Esophagus squamous epithelium (tissue), 5 donors: ENCODE measurements at places on chromosomes 1 and 21.

DNA sequence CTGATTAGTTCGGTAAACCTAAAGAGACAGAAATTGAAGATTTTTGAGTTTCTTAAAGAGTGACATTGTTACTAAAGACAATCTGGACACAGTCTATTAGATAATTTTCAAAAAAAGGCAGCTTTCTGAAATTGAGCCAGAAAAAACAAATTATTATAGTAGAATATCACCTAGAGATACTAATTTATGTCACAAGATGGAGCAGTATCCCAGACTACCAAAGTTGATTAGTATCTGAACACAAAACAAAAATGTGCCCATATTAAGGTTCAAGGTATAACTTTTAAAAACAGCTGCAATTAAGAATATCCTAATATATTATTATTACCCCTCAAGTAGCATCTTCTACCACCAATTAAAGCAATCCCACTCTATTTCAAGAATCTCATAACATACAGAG, 40.5 kb upstream of the SYT2 start:
- DNase-seq: no peak

DNA sequence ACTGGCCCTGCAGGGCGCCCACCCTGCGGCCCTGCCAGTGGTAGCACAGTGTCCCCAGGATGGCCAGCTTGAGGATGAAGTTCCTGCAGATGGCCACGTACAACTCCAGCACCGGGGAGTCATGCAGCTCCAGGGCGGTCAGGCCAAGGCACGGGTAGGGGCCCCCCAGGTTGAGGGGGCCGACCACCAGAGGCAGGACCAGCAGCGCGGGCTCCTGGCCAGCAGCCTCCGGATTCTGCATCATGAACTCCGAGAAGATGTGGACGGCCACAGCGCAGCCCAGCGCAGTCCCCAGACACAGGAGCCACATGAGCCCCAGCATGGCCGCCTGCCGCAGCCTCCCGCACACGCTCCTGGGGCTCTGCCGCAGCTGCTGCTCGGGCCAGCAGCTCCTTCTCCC, 41.0 kb downstream of the ZNF691 start:
- no peak for DNase-seq

- no peak for DNase-seq
Observed at GRCh38 chr1:30474818-30475200, 248.6 kb downstream of the MATN1 start.

GRCh38 chr1:85607126-85607920, 26.8 kb downstream of the CCN1 start:
- DNase-seq: no peak

- no peak for DNase-seq
Observed at GRCh38 chr1:117635805-117636204, 30.0 kb downstream of the TENT5C start.

GRCh38 chr21:34589511-34590282, 25.2 kb downstream of the RCAN1 start:
- no peak for DNase-seq

GRCh38 chr1:10429868-10430215, 391 bp upstream of the CENPS start:
- DNase-seq: no peak

DNA sequence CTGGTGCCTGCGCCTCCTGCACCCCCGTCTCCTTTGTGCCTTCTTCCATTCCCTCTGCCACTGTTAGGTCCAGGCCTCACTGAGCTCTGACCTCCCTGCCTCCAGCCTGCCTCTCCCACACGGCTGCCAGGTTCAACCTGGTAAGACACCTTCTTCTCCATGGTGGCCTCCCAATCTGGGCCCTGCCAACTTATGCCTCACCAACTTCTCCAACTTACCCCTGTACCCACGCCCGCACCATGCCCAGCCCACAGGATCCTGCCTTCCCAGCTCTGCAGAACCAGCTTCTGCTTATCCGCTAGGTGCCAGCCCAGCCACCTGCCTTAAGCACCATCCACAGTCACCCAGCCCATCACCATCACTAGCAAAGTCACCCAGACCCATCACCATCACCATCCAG, 37.2 kb downstream of the PDE9A start:
- DNase-seq: no peak

DNA sequence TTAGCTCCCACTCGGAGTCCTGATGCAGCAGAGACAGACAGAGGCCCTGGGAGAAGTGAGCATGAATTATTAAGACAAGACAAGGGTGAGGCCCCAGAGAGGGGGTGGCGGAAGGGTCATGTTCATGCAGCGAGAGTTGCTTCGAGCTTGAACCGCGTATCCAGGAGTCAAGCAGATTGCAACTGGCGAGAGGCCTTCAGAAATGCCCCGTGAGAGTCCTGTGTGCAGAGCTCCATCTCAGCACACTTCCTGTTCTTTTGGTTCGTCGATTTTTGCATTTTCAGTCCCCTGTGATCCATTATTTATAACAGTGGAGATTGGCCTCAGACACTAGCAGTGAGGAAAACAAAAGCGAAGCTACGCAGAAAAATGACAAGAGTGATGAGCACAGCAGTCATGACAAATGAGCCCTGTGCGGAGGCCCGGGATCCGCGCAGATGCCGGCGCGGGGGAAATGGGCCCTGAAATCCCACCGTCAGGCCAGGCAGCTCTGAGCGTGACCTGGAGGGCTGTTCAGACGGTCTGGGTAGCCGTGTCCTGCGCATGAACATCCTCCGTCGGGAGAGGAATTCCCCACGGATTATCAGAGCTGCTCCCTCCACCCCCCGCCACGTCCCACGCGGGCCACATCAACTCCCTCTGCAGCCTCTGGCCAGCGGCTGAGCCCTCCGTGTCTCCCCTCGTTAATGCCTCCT, 15.0 kb downstream of the PDE9A start:
- no peak for DNase-seq

DNA sequence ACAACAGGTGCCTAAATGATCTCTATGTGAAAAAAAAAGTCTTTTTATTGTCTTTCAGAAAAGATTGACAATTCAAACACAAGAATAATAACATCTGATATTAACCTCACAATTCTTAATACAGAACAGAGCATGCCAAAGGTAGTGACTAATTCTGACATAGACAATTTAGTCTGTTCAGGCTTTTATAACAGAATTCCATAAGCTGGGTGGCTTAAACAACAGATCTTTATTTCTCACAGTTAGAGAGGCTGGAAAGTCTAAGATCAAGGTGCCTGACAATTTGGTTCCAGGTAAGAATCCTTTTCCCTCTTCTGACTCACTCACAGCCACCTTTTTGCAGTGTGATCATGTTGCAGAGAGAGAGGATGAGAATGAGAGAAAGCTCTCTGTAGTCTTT, 27.0 kb downstream of the DPYD start:
- DNase-seq: no peak

- no peak for DNase-seq
Observed at GRCh38 chr1:54857746-54858561, 29.0 kb downstream of the DHCR24 start.

GRCh38 chr1:43875331-43875730, 58.3 kb upstream of the ARTN start:
- no peak for DNase-seq

- DNase-seq: no peak
Observed at GRCh38 chr1:44945967-44946366, 40.4 kb downstream of the EIF2B3 start.

GRCh38 chr1:41622402-41622801, 137.9 kb upstream of the EDN2 start:
- DNase-seq: no peak

GRCh38 chr21:27021801-27022200, 54.9 kb upstream of the ADAMTS5 start:
- DNase-seq: no peak

GRCh38 chr1:184909019-184909418, 65.3 kb downstream of the NIBAN1 start:
- DNase-seq: no peak

DNA sequence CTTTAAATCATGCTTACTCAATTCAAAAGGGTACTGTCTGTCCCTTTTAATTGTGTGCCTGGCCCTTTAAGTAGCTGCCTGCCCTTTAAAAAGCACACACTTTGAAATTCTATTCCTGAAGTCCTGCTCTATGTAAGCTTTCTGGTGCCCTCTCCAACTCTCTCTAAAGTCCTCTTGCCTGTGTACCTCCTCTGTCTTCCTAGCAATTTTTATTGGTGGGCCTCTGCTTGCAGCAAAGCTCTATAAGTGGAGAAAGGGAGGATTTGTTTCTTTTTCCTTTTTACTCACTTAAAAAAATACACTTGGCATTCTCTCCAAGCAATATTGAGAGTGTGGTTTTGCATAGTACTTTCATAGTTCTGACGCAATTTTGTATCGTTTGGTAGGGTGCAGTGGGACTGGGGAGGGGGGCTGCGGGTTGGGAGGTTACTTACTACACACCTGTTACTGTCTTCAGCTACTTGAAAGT, 135.4 kb downstream of the LMO4 start:
- DNase-seq: no peak

- DNase-seq: no peak
Observed at GRCh38 chr1:232726048-232726779, 79.0 kb upstream of the MAP10 start.

DNA sequence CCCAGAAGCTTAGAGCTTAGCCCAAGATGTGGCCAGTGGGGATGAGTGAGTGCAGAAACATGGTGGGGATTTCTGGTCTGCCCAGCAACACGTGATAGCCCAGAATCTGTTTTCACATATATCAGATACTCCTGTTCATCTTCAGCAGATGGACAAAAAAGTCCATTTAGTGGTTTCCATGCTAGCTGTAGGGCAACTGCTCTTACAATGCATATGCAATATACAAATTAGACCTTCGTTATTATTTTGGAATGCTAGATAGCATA, 96.9 kb upstream of the SGIP1 start:
- DNase-seq: no peak

- DNase-seq: no peak
Observed at GRCh38 chr1:25727635-25728286, 72.2 kb upstream of the SELENON start.

- DNase-seq: no peak
Observed at GRCh38 chr1:55696891-55697290, 481.7 kb upstream of the USP24 start.

- no peak for DNase-seq
Observed at GRCh38 chr21:38269576-38269936, 12.8 kb downstream of the KCNJ15 start.

- no peak for DNase-seq
Observed at GRCh38 chr21:34722684-34723300, 54.0 kb downstream of the CLIC6 start.

DNA sequence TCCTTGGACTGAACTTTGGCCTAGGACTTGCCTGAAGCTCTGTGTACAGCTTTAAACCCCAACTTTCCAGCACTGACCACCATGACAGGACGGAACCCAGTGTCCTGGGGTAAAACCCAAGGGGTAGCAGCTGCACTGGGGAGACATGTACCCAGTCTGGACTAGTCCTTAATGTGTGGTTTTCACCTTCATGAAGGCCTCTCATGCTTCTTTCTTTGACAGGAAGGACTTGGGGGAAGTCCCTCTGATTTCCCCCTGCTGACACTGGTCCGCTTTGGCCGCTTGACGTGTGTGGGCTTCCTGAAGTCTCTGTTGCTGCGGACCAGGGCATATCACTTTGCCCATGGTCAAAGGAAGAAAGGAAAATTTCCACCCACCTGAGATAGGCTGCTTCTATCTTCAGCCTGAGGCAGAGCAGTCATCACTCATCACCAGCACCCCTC, 66.3 kb upstream of the PRDX6 start:
- no peak for DNase-seq

DNA sequence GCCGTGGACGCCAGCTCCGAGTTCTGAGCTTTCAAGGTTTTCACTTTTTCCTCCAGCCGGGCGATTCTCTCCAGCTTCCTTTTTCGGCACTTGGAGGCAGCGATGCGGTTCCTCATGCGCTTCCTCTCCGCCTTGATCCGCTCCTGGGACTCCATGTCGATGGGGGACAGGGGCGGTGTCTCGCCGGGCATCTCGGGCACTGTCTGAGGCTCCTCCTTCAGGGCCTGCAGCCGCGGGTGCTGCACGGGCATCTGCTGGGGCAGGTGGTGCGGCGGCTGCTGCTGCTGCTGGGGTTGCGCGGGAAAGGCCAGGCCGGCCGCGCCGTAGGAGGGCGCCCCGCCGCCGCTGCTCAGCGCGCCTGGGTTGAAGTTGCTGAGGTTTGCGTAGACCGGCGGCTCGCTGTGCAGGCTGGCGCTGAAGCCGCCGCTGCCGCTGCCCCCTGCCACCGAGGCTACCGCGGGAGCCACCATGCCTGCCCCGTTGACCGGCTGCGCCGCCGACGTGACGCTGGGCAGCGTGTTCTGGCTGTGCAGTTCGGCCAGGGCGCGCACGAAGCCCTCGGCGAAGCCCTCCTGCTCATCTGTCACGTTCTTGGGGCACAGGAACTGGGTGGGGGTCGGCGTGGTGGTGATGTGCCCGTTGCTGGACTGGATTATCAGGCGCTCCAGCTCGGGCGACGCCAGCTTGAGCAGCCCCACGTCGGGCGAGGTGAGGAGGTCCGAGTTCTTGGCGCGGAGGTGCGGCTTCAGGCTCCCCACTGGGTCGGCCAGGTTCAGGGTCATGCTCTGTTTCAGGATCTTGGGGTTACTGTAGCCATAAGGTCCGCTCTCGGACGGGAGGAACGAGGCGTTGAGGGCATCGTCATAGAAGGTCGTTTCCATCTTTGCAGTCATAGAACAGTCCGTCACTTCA, 1.4 kb downstream of the JUN start:
- peak; percentile 31 for DNase-seq

- DNase-seq: no peak
Observed at GRCh38 chr1:156540955-156541354, 31.4 kb downstream of the IQGAP3 start.

- no peak for DNase-seq
Observed at GRCh38 chr1:198116069-198116468, 40.7 kb upstream of the NEK7 start.

DNA sequence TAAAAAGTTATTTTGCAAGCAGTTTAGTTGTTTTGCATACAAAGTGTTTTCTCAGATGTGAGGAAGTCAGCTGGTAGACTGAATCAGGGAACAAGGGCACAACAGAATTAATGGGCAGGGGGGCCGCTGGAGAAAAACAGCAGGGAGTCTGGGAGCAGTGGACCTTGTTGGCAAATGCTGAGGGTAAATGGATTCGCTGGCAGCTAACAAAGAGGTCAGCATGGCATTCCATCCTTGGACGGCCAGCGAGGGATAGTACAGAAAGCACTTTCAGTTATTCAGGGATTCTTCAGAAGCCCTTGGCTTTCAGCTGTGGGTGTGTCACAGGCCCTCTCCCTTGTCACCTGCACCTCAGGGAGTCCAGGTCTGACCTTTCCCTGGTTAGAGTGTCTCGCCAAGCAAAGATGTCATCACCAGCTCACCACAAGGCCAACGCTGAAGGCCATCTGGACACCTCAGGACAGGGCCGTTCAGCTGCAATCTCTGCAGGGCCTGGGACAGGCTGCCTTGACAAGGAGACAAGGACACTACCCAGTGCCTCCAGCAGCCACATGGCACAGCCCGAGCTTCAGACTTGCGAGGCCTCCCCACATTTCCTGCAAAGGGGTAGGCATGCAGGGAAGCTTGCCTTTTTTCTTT, 90.4 kb downstream of the KCNN3 start:
- DNase-seq: no peak

GRCh38 chr21:25409978-25410377, 197.3 kb downstream of the MRPL39 start:
- no peak for DNase-seq

- no peak for DNase-seq
Observed at GRCh38 chr1:204837440-204838084, 33.1 kb upstream of the NFASC start.
